ENCODE measurements at places on chromosomes 5 and 9.
A peak's percentile ranks its signal among the peaks of the same experiment; 100 is the strongest.

DNA sequence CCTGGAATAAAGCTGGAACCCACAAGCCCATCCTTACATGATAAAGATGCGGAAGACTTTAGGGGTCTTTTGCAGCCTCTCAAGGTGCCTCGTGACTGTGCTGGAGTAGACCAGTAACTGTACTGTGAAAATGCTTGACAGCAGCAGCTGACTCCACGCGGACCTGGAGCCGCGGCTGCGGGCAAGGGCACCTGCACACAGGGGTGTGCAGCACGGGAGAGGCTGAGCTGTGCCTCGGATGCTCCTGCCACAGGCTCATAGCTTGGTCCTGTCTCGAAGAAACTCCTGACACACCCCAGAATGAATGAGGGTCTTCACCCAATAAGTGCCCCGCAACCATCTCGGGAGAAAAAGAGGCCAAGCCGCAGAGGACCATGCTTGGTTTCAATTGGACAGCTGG is 40.3 kb upstream of the CEP72 start:
- DNase-seq, result no peak

GRCh38 chr9:18490641-18491370 is 16.9 kb downstream of the ADAMTSL1 start:
- DNase-seq, result no peak

GRCh38 chr5:169213479-169213878 is 87.5 kb downstream of the SLIT3 start:
- no peak for DNase-seq

GRCh38 chr5:12615141-12615820 is 711.0 kb upstream of the CTNND2 start:
- DNase-seq, result no peak

GRCh38 chr5:61667525-61668218 is 335.6 kb downstream of the ZSWIM6 start:
- DNase-seq, result no peak

- DNase-seq, result no peak
Observed at GRCh38 chr9:115183436-115183835, 65.5 kb upstream of the TNC start.

GRCh38 chr5:4197151-4197550 is 601.5 kb downstream of the IRX1 start:
- no peak for DNase-seq

- DNase-seq, result no peak
Observed at GRCh38 chr9:131270171-131271015, 5.9 kb downstream of the FAM78A start.

GRCh38 chr5:26014206-26014605 is 1024.2 kb downstream of the CDH9 start:
- no peak for DNase-seq

GRCh38 chr9:90966031-90966290 is 164.3 kb downstream of the SYK start:
- DNase-seq, result no peak

DNA sequence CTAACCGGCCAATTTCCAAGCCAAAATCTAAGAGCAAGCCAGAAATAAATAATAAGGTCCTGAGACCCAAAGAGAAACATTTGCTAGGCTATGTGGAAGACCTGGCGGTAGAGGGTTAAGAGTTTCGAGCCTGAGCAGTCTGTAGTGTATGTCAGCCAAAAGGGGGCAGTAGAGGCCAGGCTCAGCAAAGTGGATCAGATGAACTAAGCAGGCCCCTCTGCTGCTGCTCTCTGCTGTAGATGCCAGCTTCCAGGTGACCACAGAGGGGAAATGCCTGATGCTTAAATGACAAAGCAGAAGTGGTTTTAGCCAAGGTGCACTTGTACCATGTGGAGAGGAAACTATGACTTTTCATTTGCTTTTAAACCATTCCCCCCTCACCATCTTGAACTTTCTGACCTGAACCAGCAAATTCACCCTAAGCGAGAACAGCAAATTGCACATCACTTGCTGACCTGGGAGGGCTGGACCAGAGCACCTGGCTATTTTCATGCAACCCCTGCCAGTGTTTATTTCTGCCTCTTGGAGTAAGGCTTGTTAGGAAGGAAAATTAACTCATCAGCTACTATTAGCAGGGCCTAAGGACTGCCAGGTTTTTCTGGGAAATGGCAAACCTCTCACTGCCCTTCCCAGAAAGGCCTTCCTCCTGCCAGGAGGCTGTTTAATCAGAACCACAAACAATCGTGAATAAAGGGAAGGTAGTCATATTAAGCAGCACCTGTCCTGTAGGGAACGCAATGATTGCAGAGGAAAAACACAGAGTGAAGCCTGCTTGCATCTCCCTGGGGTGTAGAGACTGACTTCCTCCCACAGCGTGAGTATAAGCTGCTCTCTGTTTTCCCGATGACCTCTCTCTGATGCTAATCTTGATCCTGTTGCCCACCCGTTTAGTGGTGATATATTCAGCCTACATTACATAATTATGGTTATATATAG is 818.2 kb downstream of the TLR4 start:
- DNase-seq, result no peak

GRCh38 chr5:141234109-141234667 is 11.0 kb upstream of the PCDHB15 start:
- DNase-seq, result no peak

DNA sequence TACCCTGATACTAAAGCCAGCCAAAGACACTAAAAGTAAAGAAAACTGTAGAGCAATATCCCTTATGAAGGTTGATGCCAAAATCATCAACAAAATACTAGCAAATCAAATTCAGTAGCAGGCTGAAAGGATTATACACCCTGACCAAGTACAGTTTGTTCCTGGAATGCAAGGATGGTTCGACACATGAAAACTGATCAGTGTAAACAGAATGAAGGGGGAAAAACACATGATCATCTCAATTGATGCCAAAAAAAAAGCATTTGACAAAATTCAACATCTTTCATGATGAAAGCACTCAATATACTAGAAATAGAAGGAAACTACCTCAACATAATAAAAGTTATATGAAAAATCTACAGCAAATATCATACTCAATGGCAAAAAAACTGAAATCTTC is 43.5 kb upstream of the LRRC14B start:
- no peak for DNase-seq

DNA sequence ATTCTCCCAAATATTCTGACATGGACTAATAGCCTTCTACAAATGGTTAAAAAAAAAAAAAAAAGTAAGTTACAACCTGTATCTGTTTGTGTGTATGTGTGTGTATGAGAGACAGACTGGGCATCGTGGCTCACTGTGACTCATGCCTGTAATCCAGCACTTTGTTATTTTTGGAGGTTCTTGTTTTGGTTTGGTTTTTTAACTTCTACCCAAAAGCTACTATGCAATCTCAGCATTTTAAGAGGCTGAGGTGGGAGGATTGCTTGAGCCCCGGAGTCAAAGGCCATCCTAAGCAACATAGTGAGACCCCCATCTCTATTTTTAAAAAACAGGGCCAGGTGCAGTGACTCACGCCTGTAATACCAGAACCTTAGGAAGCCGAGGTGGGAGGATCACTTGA is 17.6 kb upstream of the HAVCR1 start:
- no peak for DNase-seq

DNA sequence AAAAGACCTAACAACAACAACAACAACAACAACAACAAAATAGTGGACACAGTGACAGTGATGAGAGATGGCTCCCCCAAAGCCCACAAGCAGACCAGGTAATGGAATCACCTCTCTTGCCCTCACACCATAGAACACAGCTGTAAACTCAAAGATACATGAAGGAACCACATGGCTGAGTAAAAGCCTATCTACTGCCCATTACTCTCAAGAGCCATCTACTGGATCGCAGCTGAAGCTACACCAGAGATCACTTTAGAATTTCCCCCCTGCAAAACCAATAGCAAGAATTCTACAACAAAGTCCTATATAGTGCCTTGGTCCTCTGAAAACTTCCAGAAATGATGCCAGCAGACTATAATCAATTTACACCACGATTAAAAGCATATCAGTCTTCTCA is 1537.6 kb upstream of the CDH9 start:
- no peak for DNase-seq

GRCh38 chr9:77011973-77012821 is 7.3 kb upstream of the FOXB2 start:
- peak; percentile 3 for DNase-seq

DNA sequence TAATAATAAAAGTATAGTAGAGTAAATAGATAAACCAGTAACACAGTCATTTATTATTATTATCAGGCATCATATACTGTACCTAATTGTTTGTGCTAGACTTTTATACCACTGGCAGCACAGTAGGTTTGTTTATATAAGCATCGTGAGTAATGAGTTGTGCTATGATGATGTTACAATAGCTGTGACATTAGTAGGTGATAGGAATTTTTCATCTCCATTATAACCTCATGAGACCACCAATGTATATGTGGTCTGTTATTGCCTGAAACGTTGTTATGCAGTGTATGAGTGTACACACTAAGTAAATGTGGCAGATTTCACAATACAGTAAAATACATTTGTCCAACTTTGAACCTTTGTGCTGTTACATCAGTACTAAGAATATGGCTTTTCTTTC is 72.7 kb upstream of the SPATA31D4 start:
- no peak for DNase-seq

DNA sequence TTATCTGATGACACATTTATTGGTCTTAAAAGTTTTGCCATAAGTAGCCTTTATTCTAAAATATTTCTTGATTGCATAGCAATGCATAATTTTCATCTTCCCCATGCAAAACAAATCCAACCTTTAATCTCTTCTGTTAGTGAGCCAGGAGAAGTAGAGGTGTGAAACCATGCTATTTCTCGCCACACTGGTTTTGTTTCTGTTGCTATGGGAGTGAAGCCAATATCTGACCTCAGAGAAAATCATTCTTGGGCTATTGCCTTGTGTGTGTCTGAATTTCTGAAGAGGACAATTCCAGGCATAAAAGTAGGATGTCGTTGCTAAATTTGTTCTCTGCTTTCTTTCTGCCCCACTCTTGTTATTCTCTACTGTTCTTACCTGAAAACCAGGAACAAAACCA is 183.6 kb downstream of the PTTG1 start:
- no peak for DNase-seq

DNA sequence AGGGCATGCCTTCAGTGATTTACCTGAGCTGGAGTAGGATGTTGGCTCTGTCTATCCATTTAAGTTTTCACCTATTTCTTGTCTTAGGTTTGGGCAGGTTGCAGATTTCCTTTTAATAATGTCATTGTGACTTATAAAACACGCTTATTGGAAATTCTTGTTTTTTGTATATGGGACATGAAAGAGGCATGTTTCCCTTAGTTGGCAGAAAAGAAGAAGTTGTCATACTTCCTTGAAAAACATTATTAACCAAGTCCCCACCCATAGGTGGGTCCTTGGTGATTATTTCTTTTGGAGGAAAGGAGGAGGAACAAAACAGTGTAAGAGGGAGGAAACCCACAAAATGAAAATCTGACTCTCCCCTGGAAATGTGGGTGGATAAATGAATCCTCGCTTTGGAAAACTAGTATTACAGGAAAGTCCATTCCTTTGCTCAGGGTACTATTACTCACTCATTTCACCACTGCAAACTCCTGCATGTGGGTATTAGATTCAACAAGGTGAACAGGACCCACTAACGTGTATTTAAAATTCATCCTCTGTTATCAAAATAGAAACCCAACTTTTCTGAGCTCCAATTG is 9.3 kb downstream of the CER1 start:
- DNase-seq, result no peak

DNA sequence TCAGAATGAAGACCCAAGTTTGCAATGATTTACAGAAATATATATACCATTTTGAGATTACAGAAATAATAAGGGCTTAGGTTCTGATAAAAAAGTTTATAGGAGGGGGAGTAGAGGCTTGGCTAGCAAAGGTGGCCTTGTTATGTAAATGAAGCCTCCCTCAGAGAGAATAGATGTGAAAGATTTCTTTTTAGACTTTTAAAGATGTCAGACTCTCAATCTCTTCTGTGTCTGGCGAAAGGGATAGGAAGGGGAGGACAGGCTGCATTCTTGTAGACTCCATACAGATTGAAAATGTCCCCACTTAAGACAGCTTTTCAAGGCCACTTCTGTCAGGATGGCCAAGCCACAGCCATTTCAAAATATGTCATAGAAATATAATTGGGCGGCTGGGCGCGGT is 63.1 kb upstream of the CLINT1 start:
- DNase-seq, result no peak

DNA sequence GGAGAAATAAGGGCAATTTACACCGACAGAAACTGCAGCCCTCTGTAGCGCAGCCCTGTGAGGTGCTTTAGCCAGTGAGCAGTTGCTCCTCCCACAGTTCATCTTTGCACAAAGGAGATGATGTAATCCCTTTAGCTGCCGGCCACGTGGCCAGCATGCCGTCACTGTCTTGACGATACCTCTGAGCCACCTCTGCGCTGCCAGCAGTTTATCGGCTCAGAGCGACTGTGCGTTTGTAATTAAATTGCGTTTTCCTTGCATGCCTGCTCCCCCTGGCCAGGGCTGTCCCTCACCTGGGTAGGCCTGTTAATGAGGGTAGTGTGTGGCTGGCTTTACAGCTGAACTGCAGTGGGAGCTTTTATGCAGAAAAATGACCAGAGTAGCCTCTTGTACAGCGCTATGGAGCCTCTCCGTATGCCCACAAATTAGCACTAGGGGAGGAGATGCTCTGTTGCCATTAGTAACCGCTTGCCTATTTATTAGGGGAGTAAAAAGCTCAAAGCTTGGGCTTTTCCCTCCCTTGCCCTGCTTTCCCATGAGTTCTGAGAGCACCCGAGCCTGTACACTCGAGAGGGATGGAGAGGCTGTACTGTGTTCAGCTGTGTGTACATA is 107.0 kb downstream of the TRIO start:
- no peak for DNase-seq

DNA sequence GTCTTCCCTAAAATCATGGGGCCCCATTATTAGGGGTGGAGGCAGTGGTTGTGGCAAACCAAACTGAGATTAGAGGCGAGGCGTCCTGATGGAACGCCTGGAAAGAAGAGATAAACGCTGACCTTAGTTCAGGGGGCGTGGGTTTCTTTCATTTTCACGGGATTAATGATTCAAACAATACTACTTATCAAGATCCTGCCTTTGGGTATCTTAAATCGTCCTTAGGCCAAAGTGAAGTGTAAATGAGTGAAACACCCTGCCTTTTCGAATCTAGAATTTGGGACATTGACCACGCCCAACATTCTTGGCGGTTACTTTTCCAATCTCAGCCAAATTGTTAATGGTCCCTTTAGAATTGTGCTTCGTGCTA is 1.0 kb upstream of the UBTD2 start:
- no peak for DNase-seq

GRCh38 chr9:112881331-112881730 is 9.3 kb downstream of the SLC46A2 start:
- no peak for DNase-seq

DNA sequence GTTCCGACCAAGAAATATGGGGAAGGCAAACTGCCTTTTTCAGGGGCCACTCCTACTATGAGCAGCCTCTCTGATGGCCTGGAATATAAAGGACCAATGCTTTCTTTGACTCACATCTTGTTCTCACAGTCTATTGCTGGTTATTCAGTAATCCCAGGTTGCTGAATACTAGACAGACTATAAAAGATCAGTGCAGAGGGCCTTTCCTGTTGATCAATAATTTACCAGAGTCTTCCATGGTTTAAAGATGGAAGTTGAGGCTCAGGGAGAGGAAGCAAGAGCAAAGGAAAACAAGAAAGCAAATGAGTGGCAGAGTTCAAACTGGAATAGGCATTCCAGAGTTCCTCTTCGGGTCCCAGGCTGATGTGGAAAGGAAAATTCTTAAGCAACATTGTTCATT is 62.9 kb downstream of the FBXO38 start:
- DNase-seq, result no peak

Measured in stimulated activated CD4-positive, alpha-beta T cell treated with anti-CD3 and anti-CD28 coated beads, TNF-alpha, amount 100 ng/mL, for 1 hour (primary cell).